ENCODE measurements at places on chromosomes 12 and 14.
A peak's percentile ranks its signal among the peaks of the same experiment; 100 is the strongest.

DNA sequence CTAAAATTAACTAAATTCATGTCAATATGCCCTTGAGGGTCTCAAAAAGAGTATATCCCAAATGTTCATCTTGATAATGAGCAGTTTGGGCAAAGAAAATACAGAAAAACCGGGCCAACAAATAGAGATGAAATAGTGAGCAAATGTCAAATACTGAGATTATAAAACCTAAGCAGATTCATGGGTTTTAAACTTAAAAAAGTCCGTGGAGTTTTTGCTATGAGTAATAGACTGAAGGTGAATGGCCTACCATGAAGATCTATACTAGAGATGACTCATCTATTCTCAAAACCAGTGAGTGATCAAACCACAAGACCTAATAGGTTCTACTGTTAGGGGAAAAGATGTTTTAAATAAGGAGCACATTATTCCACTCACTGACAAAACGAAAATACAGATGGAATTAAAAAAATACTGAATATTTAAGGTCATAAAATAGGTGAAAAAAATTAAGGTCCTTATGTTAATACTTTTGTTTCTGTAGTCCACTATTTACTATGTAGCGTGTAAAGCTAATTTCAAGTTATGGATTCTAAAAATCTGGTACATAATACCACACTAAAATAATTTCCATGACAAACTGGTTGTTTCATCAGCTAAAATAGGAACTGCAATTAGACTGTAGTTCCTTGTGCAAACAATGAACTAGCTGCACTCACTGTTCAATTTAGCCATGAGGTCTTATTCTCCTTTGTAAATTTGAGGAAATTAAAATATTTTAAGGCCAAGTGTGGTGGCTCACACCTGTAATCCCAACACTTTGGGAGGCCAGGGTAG, 5.0 kb downstream of the HNRNPC start:
- DNase-seq, result no peak

GRCh38 chr12:611721-612120, 51.5 kb downstream of the NINJ2 start:
- DNase-seq, result no peak

GRCh38 chr12:66952668-66953067, 273.8 kb upstream of the GRIP1 start:
- no peak for DNase-seq

DNA sequence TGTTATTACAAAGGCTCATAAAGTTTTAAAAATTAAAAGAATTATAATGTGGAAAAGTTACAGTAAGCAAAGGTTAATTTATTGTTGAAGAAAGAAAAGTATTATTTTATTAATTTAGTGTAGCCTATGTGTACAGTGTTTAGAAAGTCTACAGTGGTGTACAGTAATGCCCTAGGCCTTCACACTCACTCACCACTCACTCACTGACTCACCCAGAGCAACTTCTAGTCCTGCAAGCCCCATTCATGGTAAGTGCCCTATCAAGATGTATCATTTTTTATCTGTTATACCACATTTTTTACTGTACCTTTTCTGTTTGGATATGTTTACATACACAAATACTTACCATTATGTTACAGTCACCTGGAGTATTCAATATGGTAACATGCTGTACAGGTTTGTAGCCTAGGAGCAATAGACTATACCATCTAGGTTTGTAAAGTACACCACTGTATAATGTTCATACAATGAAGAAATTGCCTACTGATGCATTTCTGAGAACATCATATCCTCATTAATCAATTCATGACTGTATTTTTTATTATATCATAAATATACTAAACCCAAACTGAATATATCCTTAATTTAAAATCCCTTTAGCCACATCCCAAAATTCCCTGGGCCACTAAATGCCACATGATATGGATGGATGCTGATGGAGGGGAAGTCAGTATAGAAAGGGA, 43.6 kb upstream of the NID2 start:
- DNase-seq, result no peak

GRCh38 chr14:56324856-56325699, 206.9 kb downstream of the PELI2 start:
- DNase-seq, result no peak

DNA sequence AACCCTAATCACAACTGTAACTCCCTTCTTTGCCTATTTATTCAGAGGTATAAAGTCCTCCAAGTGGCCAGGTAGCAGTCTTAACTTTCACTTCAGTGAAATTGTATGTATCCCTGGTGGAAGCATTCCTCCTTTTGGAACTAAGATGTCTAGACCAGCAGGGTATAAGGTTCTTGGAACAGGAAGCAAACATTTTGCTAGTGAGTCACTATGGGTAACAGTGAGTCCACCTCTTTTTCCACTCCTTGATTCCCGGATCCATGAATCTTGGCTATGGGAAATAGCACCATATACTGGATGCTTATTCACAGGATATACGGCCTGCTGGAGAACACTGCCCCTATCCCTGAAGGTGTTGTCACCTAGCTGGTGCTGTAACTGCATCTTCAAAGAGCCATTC, 80.2 kb downstream of the KCNA5 start:
- no peak for DNase-seq

DNA sequence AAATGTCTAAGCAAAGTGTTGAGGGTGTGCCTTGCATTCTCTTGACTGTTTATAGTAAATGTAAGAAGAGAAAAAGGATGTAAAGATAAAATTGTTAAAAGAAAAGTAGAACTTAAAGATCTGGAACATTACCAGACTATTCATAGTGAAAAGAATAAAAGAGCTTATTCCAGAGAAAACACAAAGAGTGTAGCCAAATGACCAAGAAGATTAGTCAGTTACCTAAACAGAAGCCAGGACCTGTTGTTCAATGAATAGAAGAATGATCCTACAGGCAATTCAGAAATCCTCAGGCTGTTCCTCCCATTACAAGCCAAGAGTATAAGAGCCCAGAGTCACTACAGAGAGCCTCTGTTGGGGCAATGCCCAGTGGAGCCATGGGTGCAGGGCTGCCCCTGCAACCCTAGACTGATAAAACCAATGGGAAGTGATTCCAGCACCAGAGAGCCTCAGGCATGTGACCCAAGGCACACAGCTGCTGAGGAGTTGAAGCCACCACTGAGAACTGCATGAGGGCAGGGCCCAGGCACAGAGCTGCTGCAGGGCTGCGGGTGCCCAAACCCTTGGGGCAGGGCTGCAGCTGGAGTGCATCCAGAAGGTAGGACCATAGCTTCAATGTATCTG, 91.1 kb upstream of the SLC38A4 start:
- no peak for DNase-seq

DNA sequence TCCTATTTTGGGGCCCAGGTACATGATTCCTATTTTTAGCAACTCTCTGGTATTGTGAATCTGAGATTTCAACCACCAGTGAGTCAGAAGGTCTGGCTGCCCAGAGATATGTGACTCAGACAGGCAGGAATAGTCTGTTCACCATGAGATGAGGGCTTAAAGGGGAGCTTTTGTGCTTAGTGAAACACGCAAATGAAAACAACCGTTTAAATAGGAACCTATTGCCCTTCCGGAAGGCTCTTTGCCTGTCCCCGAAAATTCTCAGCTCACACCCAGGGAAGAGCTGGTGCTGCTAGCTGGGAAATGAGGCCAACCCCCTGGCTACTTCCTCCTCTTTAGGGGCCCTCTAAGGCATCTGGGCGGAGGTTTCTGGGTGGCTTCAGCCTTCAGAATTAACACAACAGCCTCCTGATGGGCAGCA, 283.6 kb downstream of the CACNA1C start:
- DNase-seq, result no peak

DNA sequence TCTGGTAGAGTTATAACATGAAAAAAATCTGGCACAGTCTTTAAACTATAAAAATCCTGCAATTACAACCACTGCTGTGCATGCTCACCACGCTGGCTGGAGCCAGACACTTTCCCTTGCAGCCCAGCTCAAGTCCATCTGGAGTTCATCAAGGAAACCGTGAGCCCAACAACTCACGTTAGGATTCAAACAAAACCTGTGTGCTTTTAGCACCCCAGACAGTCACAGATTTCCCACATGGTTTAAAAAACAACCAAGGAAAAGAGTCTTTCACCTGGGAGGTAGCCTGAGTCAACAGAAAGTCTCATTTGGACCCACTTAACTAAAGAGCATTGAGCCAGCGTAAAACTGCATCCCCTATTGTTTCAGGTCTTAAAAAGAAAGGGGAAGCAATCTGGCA, 4.7 kb downstream of the LRIG3 start:
- DNase-seq, result no peak

GRCh38 chr14:40757376-40757950, 849.2 kb upstream of the LRFN5 start:
- no peak for DNase-seq

GRCh38 chr14:93683226-93683625, 105.1 kb downstream of the PRIMA1 start:
- no peak for DNase-seq

DNA sequence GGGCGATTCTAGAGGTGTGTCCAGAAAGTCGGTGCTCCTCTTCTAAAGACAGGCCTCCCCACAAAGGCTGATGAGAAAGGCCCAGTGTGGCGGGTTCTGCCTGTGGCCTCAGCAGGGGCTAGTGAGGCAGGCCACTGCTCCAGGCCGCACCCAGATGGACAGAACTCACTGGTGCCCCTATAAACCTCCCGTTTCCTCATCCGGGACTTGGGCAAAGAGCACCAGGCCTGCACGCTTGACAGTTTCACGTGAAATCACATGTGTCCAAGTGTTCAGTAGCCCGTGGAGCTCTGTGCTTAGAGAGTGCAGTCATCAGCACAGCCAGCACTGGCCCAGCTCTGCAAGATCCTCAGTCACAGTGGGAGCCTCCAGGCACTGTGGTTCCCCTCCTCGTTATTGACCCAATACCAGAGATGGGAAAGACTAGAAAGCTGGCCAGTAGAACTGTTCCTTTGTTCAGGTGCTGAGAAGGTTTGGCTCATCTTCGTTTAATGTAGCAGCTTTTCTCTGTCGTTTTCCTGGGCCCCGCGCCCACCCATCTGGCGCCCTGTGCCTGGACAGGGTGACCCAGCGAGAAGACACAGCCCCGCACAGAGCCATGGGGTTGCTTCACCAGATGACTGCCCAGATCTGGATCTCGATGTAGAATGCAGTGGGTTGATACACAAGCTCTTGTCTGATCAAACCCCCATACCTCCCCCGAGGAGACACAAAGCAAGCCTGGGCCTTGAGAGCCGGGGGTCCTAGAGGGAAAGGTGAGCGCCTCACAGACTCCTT, 26.3 kb downstream of the IL31 start:
- no peak for DNase-seq

DNA sequence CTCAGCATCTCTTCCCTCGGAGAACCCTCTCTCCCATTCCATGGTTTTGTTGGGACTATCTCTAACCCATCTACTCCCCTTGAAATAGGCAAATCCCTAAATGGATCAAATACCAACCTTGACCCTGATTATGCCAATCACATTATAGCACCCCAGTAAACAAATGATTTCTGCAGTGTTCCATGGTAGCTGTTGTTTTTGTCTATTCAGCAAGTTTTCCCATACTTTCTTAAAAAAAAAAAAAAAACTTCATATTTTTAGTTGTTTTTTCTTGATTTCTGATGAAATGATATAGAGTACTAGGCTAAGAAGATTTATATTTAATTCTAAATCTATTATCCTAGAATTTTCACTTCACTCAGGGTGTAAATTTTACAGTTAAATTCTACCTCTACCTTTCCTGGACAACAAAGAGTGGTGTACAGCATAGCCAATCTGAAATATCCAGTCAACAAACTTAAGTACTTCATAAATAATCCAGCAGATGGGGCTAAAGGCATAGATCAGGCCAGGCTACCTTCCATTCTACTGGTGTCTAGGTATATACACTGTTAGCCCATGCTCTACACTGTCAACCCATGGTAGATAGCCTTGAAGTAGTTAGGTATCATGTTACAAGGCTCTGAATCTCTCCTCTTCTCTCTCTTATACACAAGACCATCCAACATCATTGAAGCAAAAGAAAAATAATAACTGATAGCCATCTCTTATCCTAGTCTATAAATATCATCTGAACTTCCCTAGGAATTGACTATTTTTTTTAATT, 82.2 kb downstream of the PLEKHG7 start:
- no peak for DNase-seq

GRCh38 chr12:98456576-98457573, 58.5 kb upstream of the TMPO start:
- DNase-seq, result peak; percentile 58

DNA sequence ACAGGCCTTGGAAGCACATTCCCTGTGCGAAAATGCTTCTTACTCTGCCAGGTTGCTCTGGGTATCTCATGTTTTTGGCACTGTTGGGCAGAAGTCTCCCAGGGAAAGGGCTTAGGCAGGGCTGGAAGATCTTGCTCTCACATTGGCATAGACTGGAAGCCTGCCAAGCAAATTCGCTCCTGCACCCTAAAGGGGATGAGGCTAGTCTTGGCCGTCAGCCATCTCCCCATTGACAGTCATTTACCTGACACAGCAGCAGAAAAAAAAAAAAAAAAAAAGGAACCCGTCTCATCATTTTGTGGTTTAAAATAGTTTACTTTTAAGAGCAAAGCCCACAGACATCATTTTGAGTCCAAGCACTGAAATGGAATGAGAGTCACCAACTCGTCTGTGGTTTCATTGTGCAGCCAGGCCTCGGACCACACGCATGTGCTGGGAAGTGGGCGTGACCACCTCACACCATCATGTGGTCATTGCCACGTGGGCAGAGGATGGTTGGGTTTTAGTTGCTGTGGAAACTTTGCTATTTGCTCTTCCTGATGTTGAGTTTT, 84.8 kb downstream of the NRXN3 start:
- DNase-seq, result peak; percentile 36

- peak; percentile 50 for DNase-seq
Measured at GRCh38 chr14:36556811-36557433, 25.5 kb downstream of the NKX2-8 start.

DNA sequence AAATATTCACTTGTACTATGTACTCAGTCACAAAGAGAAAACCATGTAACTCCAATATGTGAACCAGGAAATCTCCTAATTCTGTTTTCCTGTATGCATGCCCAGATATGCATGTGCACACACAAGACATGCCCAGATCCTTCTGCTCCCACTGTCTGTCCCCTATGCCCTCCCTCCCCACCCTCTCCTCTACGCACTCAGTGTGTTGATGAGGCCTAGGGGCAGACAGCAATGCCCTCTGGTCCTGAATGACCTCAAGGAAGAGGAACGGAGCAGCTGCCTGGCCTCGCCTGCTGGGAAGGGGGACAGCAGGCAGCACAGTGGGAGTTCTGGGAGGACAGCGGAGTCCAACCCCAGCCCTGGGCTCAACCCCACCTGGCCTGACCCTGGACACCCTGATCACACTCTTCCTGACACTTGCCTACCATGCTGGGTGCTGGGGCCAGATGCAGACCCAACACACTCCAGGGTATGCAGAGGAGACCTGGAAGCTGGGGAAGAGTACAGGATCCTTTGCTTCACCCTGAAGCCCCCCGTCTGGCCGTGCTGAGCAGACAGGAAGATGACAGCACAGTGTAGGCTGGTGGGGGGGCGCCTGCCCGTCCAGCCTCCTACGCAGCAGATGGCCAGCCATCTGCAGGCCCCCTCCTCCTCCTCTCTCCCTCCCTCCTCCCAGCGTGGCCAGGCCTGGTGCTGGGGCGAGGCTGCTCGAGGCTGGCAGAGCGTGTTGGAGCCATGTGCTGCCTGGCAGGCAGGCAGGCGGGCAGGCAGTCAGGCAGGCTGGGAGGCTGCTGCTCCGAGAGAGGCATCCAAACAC, 106.6 kb upstream of the NCOR2 start:
- no peak for DNase-seq

- peak; percentile 71 for DNase-seq
Measured at GRCh38 chr12:4356041-4356327, 23.5 kb downstream of the FGF23 start.

GRCh38 chr12:129729170-129729569, 174.7 kb downstream of the TMEM132D start:
- DNase-seq, result no peak

GRCh38 chr12:65597527-65597926, 226.8 kb upstream of the HMGA2 start:
- no peak for DNase-seq

GRCh38 chr12:67338426-67338825, 69.3 kb downstream of the CAND1 start:
- DNase-seq, result no peak
